Brain pericyte (primary cell): ENCODE measurements at places on chromosomes 5 and 9.

DNA sequence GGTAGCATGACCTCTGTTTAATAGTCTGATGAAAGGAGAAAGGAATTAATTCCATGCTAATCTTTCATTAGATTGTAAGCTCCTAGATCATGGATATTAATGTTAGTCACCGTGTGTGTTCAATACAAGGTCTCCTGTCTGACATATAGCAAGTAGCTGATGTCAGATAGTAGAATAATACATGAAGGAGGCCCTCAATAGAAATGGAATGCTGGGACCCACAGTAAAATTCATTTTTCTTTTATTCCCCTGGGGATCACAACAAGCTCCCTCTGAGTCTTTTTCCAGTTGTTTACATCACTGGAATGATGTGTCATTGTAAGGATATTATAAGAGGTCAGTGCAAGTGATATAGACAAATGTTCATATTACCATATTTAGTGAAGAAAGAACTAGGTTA is 240.3 kb upstream of the TRPC7 start:
- no peak for DNase-seq

GRCh38 chr9:125986966-125987365 is 239.8 kb downstream of the PBX3 start:
- no peak for DNase-seq

- no peak for DNase-seq
Measured at GRCh38 chr5:82349652-82350051, 71.5 kb upstream of the RPS23 start.

GRCh38 chr9:89374176-89374575 is 55.9 kb downstream of the SECISBP2 start:
- DNase-seq: no peak

GRCh38 chr5:121937762-121938161 is 24.0 kb upstream of the SRFBP1 start:
- DNase-seq: no peak

GRCh38 chr5:61967681-61968080 is 338.3 kb upstream of the KIF2A start:
- no peak for DNase-seq

DNA sequence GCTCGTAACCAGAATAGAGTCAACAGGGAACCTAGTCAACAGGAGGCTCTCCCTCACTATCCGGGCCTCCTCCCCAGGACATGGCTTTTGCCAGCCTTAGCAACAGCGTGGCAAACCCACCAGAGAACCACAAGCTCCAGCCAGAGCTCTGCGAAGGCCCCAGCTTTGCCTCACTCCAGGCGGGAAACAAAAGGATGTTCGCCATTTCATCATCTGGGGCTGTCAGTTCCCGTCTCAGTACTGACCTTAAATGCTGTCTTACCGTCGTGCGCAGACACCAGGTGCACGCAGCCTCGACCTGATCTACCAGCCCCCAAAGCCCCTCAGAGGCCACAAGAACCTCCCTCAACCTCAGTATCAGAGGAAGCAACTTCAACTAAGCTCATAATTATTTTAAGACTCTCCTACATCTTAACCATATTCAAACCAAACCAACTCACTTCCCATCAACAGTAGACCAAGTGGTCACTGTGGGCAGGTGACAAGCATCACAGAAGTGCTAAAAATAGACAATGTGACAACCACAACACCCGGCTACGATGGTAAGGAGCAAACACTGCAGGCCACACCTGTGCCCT is 71.4 kb downstream of the SEMA4D start:
- no peak for DNase-seq

GRCh38 chr9:22119522-22120158 is 110.5 kb upstream of the CDKN2B start:
- DNase-seq: no peak

DNA sequence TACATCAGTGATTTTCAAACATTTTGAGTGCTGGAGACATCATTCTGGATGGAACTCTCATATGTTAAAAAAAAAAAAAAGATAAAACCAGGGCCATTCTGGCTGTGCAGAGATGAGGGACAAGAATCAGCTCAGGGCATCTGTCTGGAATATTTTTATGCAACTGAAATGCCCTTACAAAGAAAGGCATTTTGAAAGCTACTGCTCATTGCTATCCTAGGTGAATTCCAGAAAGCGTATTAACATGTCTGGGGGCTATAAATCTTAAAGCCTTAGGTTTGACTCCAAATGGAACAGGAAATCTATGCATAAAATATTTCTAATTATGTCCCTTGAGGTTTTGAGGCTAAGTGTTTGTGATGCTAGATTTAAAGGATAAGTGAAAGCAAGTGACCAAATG is 14.9 kb upstream of the PCSK1 start:
- no peak for DNase-seq

DNA sequence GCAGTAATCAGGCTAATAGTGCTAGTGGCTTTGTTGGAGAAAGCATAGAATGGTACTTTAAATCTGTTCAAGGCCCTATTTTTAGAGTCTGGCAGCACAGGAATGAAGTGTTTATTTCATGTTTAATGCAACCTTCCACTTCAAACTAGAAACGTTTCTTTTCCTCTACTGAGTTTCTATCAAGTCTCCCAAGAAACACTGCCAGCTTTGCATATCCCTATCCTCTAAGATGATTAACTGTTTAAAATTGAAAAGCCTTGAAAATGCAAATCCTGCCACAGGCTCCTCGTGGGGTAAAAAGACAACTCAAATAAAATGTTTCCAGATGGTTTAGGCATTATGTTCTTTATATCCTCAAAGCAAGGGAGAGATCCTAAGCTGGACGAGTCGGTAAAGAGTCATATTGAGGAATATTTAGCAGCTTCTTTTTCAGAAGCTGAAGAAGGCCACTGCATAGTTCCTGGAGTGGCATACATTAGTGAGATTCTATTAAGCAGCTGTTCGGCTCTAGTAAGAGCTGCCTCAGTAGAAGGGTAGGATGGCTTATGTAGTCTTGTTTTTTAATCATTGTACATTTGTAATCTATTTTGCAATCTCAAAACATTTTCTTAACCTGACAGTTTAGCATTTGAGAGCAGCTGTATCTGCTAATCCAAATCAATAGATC is 251.2 kb downstream of the CHSY3 start:
- no peak for DNase-seq

- no peak for DNase-seq
Measured at GRCh38 chr5:173268750-173269432, 33.9 kb upstream of the NKX2-5 start.

GRCh38 chr9:36866840-36867239 is 167.2 kb downstream of the PAX5 start:
- no peak for DNase-seq

DNA sequence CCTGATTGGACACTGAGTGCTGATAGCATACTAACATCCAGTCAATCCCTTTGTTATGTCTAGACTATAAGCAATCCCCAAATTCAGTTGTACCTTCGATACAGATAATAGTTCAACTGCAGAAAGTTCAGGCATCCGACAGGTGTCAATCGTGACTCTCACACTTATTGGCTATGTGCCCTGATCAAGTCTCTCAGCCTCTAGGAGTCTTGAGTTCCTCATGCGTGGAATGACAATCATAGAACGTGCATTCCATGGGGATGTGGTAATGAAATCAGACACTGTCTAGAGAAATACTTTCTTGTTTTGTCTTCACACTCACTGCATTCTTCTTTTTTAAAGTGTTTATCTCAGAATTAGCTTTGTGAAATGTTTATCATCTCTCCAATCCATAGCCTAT is 4.8 kb downstream of the ANKRD34B start:
- no peak for DNase-seq

- no peak for DNase-seq
Measured at GRCh38 chr9:128882677-128883603, 1.0 kb downstream of the LRRC8A start.

DNA sequence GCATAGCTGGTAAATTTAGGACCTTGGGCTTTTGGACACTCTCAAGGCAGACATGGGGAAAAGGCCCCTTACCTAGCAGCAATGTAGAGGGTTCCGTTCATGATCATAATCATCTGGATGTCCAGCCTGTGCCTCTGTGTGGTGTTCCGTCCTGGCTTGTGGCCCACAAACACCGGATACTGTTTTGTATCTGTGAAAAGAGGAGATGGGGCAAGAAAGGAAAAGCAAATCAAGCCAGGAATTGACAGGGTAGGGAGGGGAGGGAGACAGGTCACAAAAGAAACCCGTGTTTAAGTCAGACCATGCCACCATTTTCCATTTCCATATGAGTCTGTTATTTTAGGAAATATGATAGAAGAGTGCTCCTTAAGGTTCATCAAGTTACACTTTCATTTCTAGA is 72.5 kb downstream of the SEMA6A start:
- no peak for DNase-seq

DNA sequence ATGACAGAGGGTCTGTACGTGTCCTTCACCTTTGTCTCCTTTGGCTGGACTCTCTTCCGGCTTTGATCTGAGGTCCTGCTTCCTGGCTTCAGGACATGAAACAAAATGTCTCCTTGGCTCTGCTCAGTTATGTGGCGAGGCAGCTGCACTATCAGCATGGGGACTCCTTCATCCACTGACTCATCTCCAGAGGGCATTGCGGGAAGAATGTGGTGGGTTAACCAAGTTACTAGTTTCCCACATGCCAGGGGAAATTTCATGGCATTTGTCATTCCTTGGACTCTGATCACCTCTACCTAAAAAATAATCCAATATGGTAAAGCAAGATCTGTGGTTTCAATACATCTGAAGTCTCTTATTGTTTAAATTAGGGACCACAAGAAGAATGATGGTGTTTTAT is 259.7 kb downstream of the MED10 start:
- DNase-seq: no peak

DNA sequence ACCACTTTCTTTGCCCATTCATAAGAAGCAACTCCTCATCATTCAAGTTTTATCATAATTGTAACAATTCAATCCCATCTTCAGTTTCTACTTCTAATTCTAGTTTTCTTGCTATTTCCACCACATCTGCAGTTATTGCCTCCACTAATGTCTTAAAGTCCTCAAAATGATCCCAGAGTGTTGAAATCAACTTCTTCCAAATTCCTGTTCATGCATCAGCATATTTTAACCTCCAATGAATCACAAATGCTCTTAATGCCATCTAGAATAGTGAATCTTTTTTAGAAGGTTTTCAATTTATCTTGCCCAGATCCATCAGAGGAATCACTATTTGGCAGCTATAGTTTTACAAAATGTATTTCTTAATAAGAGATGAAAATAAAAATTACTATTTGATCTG is 3.2 kb upstream of the SRP19 start:
- DNase-seq: no peak

DNA sequence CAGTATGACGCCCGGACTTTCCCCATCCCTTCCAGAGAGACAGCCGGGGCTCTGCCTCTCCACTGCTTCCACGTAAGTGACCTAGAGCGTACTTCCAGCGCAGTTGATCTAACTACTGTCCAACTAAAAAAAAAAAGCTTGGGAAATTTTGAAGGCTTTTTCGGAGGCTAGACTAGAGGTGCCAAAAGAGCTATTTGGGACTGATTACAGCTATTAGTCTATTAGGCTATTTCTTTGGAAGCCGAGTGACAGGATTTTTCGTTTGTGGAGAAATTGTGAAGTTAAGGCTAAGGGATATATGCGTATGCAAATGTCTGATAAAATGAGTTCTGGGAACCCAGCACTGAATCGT is 1.5 kb downstream of the CCNO start:
- DNase-seq: no peak

GRCh38 chr5:159048298-159048697 is 51.4 kb downstream of the EBF1 start:
- DNase-seq: no peak

- DNase-seq: no peak
Measured at GRCh38 chr9:132630116-132630515, 39.7 kb downstream of the DDX31 start.

- DNase-seq: no peak
Measured at GRCh38 chr5:61824396-61824795, 481.6 kb upstream of the KIF2A start.

DNA sequence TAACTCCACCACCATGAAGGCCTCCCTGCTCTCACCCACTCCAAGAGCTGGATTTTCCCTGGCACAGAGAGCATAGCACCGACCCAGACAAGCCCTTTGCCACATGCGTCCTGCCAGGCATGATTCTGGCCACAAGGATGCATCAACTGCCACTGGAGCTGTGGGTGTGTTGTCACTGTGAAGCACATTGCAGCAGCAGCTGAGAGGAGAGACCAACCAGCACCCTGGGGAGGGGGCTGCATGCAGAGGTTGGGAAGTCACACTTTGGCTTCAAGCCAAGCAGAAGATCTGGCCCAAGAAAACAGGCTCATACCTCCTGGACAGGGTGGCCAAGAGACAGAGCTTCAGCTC is 22.6 kb upstream of the PTGES start:
- DNase-seq: no peak

DNA sequence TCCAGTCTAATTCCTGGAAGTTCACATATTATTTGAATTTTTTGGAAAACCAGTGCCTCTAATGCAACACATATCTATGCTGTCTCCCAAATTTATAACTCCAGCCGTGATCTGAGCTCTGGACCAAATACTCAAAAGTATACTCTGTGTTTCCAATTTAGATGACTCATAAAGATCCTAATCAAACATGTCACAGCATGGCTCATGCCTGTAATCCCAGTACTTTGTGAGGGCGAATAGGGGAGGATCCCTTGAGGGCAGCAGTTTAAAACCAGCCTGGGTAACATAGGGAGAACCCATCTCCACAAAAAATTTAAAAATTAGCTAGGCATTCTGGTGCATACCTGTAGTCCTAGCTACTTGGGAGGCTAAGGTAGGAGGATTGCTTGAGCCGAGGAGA is 388.0 kb downstream of the CDH12 start:
- DNase-seq: no peak

- DNase-seq: no peak
Measured at GRCh38 chr5:39177631-39177964, 41.8 kb downstream of the FYB1 start.

- DNase-seq: no peak
Measured at GRCh38 chr5:127941646-127942045, 141.9 kb upstream of the SLC12A2 start.

DNA sequence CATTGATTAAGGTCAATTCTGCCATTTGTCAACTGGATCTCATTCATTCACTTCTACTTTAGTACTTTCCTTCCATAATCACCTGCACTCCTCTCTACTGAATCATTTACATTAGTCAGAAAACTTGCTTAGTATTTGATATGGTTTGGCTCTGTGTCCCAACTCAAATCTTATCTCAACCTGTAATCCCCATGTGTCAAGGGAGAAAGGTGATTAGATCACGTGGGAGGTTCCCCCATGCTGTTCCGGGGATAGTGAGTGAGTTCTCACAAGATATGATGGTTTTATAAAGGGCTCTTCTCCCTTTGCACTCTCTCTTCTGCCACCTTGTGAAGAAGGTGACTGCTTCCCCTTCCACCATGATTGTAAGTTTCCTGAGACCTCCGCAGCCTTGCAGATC is 23.7 kb upstream of the UGCG start:
- DNase-seq: no peak

- no peak for DNase-seq
Measured at GRCh38 chr5:77952636-77953212, 176.6 kb upstream of the TBCA start.

DNA sequence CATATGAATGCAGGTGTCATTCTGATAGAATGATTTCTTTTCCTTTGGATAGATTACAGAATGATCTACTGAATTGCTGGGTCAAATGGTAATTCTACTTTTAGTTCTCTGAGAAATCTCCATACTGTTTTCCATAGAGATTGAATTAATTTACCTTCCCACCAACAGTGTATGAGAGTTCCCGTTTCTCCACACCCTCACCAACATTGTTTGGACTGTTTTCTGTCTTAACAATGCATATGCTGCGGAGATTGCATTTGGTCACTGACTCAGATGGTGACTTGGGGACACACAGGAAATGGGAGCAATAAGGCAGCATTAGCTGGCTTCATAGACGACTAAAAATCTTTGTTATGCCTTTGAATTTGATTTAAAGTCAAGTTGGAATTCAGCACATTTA is 95.9 kb downstream of the CDH6 start:
- DNase-seq: no peak
